Inflammatory macrophage treated with lipopolysaccharide for 4 hours (primary cell): ENCODE measurements at places on chromosomes 11 and 22.

DNA sequence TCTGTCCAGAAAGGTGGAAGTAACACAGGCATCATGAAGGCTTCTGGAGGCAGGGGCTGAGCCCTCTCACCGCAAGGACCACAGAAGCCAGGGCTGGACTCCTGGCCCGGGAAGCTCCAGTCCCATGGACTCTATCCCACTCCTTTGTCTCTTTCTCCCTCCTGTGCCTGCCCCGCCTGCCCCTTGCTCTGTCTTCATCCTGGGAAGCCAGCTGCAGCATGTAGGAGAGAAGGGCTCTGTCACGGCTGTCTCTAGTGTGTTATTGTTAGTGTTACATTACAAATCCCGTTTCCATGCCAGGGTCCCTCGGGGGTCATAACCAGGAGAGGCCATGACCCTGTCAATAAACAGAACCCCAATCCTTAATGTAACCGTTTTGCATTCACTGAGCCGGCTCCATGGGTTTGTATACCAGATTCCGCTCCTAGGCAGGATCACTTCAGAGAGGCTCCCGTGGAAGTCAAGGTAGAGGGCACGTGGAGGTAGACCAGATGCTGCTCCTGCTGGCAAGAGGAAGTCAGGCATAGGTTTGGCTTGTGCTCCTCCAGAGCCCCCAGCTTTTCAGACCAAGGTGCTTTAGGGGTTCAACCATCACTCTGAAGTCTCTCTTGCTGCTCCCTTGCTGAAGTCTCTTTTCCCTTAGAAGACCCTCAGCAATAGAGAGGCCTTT, 293.2 kb downstream of the ETS1 start:
- DNase-seq: no peak

GRCh38 chr22:35544189-35544588, 3.6 kb downstream of the RASD2 start:
- no peak for DNase-seq

GRCh38 chr22:47576908-47577307, 814.5 kb downstream of the TBC1D22A start:
- DNase-seq: no peak

DNA sequence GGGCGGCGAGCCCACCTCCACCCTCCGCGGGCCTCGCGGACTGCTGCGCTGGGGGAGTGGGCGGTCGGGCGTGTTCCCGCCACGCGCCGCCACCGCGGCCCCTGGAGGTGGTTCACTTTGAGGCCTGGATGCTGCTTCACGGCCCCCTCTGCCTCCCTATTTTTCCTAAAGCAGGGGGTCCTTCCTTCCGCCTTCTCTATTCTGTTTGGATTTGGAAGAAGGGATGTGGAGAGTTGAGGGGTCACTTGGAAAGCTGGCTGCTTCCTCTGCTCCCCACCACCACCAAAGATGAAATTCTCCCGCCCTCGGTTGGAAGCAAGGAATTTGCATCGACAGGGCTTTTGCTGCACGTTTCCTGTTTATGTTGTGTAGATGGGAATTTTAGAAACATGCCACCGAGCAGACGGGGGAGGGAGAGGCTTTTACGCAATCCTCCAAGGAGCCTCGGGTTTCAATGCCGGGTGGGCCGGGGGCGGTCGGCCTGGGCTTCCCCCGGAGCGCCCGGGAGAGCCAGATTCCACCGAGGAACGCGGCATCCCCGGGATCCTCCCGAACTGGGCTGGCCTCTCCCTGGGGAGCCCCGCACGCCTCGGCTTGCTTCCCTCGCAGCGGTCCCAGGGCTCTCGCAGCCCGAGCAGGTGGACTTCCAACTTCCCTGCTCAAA, 403 bp upstream of the SBF2 start:
- DNase-seq: peak; percentile 79

- DNase-seq: peak; percentile 85
Measured at GRCh38 chr11:4459500-4459899, 10.4 kb downstream of the OR52K2 start.

GRCh38 chr11:48062649-48063048, 82.3 kb downstream of the PTPRJ start:
- DNase-seq: no peak

- DNase-seq: peak; percentile 21
Measured at GRCh38 chr11:130122141-130122575, 37.4 kb upstream of the ST14 start.

DNA sequence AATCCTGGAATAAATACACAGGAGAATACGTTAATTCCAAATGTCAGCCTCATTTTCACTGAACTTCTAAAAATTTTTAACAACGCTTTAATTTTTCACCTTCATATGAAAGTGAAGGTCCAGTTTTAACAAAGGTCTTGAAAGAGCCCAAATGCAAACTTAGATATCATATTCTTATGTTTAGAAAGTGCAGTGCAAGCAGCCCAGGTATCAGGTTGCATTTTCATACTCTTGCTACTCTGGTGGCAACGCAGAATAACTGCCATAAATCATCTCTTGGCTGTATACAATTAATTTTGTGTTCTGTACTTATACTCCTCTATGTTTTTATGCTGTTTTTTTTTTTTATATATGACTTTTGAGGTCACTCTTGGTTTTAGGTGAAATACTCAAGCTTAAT, 496.7 kb upstream of the ARHGAP42 start:
- no peak for DNase-seq

DNA sequence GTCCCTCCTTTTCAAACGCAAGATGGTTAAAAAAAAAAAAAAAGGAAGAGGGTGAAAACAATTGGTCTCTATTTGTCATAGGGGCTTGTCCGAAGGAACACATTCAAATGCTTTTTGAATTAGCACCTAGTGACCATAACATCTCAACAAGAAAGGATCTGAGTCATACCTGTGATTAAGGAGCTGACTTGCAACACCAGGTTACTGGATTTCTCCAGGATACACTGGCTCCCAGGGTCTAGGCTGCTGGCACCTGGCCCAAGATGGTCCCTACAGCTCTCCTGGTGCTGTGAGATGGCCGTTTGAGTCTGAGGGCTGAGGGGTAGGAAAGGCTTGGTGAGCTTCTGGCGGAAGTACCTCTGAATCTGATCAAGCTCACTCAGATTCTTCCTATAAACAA, 28.4 kb upstream of the UCP3 start:
- DNase-seq: no peak

GRCh38 chr22:50190182-50190940, 4.6 kb downstream of the TRABD start:
- DNase-seq: peak; percentile 81
